ENCODE measurements at places on chromosomes 11 and 22.

- no peak for DNase-seq
- no peak overlapping the region for H3K4me3 ChIP-seq
- no peaks in the 10 kb centered on the region for H3K36me3 ChIP-seq
- no peak overlapping the region for H3K27ac ChIP-seq
- H3K4me1 ChIP-seq, result no peaks in the 10 kb centered on the region
Observed at GRCh38 chr11:120304526-120304925, 20.6 kb upstream of the TLCD5 start.

DNA sequence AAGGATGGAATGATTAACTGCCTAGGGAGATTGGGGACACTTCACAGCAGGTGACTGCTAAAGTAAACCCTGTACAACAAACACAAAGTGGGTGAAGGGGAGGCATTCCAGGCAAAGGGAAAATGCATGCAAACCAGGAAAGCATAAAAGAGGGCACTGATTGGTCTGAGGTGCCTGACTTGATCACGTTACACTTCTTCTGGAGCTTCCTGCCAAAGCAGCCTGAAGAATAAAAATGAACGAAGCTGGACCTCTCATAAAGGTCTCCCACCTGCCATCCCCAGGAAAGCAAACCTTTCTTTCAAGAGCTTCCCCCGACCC, 46.7 kb upstream of the SCUBE2 start:
- H3K27me3 ChIP-seq, result no peaks in the 10 kb centered on the region
- peaks cover 4% of the 10 kb centered on the region for H3K4me1 ChIP-seq
- no peak for DNase-seq
- no peak overlapping the region for H3K4me3 ChIP-seq
- H3K36me3 ChIP-seq, result peaks cover 16% of the 10 kb centered on the region

DNA sequence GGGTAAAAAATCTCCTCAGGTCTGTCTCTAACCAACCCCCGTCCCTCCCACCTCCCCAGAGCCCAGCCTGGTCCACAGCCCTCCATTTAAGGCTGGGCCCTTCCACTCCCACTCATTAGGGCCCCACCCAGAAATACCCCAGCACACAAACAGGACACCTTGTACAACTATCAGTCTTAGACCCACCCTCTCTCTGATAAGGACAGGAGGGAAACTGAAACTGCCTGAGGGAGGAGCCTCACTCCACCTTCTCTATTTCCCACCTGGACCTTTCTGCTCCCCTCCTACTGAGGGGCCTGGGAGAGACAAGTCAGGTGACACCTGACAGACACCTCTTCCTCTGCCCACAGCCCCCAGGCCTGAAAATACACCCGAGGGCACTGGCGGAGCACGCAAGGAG, 90.2 kb downstream of the PLEKHA7 start:
- no peak for DNase-seq
- H3K36me3 ChIP-seq, result no peaks in the 10 kb centered on the region
- H3K27ac ChIP-seq, result peak overlapping the region; percentile 58

DNA sequence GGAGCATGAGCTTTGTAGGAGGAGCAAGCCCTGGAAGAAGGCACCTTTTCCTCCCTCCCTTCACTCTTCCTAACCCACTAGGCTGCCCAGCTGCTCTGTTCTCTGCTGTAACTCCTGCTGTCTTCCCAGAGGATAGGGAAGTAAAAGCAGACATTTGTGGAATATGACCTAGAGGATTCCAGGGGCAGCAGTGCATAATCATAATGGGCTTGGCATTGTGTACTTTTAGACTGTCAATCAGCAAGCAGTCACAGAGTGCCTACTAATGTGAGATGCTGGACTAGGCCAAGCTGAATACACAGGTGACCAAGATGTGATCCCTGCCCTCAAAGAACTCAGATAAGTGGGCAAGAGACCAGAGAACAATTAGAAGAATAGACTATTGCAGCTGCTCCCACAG, 133.0 kb downstream of the NAV2 start:
- no peaks in the 10 kb centered on the region for H3K36me3 ChIP-seq
- H3K27me3 ChIP-seq, result no peaks in the 10 kb centered on the region
- no peaks in the 10 kb centered on the region for H3K4me1 ChIP-seq
- no peak overlapping the region for H3K4me3 ChIP-seq
- no peak overlapping the region for H3K27ac ChIP-seq
